ENCODE measurements at places on chromosomes 6 and 20.

DNA sequence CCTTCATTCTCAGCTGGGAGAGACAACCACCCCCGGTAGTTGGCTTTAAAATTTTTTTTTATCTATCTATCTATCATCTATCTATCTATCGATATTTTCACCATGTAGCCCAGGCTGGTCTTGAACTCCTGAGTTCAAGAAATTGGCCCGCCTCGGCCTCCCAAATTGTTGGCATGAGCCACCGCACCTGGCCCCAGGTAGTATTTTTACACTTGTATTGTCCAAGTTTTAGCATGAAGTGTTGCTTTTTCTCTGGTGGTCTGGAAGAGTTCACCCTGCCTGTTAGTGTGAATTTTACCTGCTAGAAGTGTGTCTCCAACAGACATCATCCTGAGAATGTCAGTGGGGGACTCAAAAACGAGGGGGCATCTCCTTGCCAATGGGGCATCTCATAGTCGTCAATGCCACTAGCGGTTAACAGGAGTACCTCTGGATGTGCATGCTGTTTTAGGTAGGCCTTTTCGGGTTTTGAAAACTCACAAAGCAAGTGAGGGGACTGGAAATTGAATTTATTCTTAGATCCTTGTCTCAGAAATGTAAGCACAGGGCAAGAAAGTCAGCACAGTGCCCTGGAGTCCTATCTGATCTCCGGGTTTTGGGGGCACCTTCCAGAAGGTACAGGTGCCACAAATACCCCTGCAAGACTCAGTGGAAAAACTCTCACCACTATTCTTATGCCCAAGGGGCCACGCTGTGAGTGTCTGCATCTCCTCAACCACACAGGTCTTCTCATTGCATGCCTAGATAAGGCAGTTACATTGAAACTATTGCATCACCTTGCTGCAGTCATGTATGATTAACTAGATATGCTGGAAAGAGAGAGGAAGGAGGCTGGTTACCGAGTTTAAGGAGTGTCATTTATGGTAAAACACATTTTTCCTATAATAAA, 37.1 kb downstream of the TNFAIP3 start:
- no peak for DNase-seq

DNA sequence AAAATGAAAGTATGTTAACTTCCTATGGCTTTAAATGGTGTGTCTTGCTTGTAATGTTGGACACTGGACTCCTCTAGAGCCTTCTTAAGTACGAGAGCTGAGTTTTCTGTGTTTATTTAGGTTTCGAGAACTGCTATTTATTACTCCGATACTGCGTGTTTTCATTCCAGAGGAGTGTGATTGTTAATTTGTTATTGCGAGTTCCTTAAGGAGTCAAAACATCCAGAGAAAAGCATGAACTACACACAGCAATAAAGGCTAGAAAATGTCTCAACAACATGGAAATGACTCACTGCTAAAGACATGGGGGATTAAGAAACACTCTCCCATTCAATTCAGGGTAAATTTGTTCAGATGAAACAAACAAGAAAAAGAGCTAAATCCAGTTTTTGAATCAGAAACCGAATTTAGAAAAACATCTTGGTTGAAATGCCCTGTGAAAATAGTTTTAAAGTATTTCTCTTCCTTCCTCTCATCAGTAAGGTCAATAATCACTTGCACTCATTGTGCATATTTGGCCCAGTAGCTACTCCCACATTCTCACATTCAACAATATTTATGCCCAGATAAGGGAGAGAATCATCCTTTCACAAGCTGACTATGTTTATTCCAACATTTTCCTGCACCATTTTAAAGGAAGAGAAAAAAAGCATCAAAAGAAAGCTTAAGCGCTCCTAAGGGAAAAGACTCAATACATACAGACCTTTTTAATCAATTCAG, 36.0 kb downstream of the ATXN1 start:
- DNase-seq: no peak

GRCh38 chr6:15399641-15400470, 154.0 kb downstream of the JARID2 start:
- DNase-seq: no peak

GRCh38 chr6:105034470-105034869, 77.6 kb downstream of the LIN28B start:
- DNase-seq: no peak

DNA sequence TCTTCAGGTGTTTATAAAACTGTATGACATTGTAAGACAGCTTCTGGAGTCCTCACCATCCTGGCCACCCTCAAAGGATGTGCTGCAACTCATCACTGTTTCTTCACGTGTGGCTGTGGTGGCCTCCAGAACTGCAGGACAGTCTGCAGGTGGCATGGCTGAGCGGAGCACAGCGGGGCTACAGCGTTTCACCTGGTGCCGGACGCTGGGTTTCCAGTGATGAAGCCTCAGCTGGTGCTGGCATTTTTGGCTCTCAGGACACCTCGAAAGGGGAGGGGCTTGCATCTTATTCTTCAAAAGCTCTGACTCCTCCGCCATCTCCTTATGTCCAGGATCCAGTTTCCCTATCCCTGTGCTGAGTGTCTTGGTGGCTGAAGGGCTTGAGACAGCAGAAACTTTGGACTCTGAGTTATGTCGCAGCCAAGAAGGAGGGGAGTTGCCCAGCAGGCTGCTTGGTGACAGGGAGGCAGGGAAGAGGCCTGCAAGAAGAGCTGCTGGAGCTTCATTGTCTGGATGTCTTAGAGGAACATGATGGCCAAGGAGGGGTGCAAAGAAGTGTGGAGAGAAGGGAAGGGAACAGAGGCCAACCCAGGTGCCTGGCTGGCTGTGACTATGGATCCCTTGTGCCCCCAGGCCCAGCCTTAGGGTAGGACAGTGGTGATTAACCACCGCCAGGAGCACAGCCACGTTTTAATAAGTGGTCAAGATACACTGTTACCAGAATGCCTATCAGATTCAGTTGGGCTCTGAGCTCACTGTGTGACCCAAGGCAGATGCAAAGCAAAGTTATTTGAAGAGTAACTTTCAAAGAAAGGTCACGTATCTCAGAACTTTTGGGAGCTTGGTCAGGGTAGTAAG, 58.7 kb downstream of the GTF2H5 start:
- DNase-seq: no peak

GRCh38 chr20:59830665-59831023, 102.8 kb downstream of the SYCP2 start:
- no peak for DNase-seq

GRCh38 chr20:36941401-36941835, 10.1 kb downstream of the SAMHD1 start:
- DNase-seq: no peak

DNA sequence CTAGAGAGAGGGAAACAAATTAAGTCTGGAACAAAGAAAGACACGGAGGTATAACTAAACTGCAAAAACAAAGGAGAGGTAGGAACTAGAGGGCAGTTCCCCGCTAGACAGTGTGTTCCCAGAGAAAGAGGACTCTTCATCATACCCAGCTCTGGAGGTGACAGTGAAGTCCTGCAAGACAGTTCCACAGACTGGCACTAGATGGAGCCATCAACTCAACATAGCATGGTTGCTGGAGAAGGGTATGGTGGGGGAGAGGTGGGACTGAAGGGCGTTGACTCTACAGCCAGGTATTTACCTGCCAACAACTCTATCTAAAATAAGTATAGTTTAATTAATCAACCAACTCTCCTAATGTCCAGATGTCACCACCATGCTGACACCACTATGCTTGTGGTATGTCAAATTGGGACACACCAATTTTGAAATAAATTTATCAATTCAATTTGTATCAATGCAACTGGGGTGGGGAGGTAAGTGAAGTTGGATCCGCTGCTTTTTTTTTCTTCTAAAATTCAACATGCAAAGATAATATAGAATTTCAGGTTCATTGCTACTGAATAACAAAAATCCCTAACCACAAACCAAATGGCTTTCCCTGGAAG, 9.7 kb downstream of the BACH2 start:
- no peak for DNase-seq

DNA sequence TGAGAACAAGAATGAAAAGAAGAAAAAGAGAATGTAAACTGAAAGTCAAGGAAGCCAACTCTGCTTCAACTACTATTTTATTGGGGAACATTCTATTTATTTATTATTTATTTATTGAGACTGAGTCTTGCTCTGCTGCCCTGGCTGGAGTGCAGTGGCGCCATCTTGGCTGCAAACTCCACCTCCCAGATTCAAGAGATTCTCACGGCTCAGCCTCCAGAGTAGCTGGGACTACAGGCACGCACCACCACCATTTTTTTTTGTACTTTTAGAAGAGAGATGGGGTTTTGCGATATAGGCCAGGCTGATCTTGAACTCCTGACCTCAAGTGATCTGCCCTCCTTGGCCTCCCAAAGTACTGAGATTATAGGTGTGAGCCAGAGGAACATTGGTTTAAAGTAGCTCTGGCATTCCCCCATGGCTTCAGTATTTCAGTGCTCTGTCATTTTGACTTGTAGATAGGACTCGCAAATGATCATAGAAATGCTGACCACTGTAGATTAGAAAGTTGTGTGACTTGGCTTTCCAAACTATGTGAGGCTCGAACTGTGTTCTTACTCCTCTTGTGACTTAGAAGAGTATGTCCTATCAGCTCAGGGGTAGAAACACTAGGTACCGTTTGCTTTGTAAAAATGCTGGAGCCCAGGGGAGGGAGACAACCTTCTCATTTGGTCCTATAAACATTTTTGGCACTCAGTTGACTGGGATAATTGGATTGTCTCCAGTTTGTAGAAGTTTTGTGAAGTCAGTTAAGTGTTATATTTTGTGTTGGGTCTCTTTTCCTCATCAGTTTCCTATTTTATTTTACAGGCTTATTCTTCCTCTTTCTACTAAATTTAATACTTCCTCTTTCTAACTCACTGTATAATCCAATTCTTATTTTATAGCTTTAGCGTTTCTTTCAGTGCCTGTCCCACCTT, 544.9 kb upstream of the CITED2 start:
- DNase-seq: no peak

DNA sequence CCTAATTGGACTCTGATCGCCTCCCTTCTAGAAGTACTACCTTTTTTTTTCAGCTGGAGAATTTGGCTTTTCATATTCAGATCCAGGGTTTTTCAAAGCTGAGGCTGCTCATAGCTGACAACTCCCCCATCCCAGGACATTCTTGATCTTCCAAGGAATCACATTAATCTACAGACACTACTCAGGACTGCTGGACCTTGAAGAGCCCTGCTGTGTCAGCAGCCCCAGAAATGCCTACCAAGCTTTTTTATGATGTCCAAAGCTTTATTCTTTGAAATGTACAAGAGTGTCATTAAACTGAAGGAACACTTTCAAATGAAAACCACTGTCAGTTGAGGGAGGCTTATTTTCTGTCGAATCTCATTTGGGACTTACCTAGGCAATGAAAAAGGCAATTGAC, 704.1 kb downstream of the PTPRT start:
- DNase-seq: no peak

- no peak for DNase-seq
Measured at GRCh38 chr6:163113358-163113962, 301.1 kb upstream of the QKI start.

DNA sequence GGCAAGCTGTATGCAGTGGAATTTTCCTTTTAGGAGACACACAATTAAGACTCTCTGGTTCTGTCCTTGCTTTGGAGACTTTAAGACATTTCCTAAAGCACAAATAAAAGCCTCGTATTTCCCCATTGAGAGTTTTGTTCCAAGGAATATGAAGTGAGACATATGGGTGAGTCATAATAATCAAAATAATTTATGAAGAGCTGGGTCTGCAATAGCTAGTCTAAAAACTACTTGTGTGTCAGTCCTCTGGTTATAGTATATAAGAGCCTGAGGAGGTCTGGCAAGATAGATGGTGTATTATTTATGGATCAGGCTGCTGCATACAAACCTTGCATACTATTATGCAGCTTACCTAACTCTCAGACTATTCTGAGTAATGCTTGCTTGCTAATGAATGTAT, 142.6 kb downstream of the ADGRG6 start:
- DNase-seq: no peak

- DNase-seq: no peak
Measured at GRCh38 chr20:49581482-49581881, 13.5 kb upstream of the PTGIS start.

GRCh38 chr6:132798869-132799538, 567 bp upstream of the SLC18B1 start:
- no peak for DNase-seq

DNA sequence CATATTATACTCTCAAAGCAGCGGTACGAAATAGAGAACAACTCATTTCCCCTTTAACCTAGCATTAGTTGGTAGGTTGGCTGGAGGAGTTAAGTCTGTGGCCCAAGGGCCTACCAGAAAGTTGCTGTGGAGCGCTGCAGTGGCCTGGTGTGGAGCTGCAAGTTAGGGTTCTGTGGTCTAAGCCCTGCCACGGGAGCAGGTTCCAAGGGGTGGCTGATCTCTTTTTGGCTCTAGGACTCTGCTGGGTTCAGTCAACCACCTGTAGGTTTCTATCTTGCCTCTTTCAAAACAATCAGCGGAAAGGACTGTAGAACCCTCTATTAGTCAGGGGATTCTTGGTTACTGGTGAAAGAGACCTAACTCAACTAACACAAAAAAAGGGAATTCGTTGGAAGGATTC, 54.5 kb upstream of the TULP4 start:
- no peak for DNase-seq

GRCh38 chr6:63705707-63706106, 70.1 kb downstream of the PHF3 start:
- no peak for DNase-seq

DNA sequence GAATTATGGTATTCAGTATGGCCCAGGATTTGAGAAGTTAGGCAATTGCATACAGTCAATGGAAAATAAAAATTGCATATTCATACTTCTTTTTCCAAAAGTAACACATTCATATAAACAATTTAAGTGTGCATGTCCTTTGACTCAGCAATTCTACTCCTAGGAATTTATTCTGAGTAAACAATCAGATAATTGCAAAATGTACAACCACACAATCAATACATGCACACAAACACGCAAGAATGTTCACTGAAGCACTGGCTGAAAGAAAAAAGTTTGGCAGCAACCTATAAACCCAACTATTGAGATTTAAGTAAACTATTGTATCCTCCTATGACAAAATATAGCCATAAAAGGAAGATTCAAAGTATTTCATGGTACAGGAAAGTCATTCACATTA, 1.6 kb downstream of the CYP39A1 start:
- no peak for DNase-seq

- no peak for DNase-seq
Measured at GRCh38 chr6:89928604-89929003, 34.3 kb downstream of the GJA10 start.

- DNase-seq: no peak
Measured at GRCh38 chr20:36873498-36874189, 2.3 kb upstream of the TLDC2 start.

DNA sequence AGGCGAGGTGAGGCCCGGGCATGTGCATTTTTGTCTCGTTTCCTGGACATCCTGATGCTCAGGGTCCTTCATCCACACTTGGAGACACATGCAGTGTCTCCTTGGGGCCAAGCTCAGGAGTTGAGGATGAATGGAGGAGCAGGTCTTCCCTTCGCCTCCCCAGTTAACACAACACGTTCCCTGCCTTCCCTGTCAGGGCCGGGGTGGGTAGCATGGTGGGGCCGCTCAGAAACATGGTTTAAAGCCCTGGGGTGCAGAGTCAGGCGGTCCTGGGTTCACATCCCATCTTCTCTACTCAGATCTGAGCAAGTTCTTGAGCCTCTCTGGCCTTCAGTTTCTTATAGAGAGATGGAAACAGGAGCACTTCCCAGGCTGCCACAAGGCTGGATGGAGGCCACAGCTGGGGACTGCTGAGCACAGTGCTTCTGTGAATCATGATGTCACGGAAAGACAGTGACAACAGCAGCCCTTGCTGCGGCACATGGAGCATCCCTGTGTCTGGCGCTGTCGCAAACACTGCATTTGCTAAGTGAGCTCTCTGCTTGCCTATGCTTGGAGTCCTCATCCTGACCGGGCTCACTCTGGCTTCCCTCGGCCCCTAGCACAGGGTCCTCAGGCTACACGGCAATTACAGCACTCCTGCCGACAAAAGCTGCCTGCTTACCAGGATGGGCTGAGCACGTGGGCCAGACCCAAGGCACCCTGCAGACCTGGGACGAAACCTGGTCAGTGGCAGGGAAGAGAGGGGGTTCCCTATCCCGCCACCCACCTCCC, 45.6 kb upstream of the STX16 start:
- no peak for DNase-seq

Measured in stimulated activated CD4-positive, alpha-beta T cell treated with anti-CD3 and anti-CD28 coated beads, TNF-alpha, amount 100 ng/mL, for 24 hours (primary cell).